ENCODE measurements at places on chromosomes 4 and X.

- DNase-seq: no peak
Observed at GRCh38 chr4:177485528-177485927, 43.3 kb upstream of the AGA start.

DNA sequence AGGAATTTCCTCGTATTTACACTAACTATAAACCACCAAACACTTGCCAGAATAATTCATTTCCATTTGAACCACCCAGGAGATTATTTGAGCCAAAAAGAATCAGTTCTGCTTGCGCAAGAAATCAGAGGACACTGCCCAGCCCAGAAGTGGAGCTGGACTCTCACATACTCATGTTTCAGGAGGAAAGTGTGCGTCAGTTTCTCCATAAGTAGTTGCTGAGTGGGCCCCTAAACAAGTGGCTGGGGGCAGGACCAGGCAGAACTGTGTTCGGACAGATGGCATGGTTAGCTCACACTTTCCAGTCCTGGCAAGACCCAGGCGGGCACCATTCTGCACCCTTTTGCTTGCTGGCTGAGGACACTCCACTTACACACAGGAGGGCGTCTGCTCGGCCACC, 38.8 kb downstream of the BTC start:
- DNase-seq: no peak

DNA sequence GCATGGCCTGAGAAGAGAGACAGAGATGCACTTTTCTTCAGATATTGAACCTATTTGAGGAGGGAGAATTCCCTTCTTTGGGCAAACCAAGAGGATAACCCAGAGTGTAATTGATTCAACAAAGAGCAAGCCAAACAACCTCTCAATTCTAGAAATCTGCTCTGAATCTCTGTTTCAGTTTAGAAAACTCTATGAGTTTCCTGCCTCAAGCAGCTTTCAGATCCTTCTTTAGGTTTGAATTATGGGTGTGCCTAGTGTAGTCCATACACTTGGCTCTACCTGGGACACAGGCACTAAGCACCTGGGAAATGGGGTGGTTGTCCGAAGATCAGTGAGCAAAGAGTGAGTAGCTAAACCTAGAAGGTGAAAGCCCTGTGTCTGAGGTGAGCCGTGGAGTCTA, 52.0 kb upstream of the MTMR8 start:
- DNase-seq: no peak

- DNase-seq: no peak
Observed at GRCh38 chr4:27059446-27059845, 198.8 kb downstream of the STIM2 start.

- DNase-seq: no peak
Observed at GRCh38 chr4:105129286-105130040, 17.2 kb upstream of the TET2 start.

- no peak for DNase-seq
Observed at GRCh38 chr4:121154103-121154515, 10.0 kb downstream of the TNIP3 start.

GRCh38 chr4:137389911-137390520, 142.3 kb downstream of the PCDH18 start:
- no peak for DNase-seq

All from DMS79 treated with DMSO at 0.1 percent for 48 hours (cell line).